NK-92 treated with Interleukin-12 subunit alpha and Interleukin-12 subunit beta, amount 100 ng/mL, for 24 hours (cell line): ENCODE measurements at places on chromosomes 5 and 9.

DNA sequence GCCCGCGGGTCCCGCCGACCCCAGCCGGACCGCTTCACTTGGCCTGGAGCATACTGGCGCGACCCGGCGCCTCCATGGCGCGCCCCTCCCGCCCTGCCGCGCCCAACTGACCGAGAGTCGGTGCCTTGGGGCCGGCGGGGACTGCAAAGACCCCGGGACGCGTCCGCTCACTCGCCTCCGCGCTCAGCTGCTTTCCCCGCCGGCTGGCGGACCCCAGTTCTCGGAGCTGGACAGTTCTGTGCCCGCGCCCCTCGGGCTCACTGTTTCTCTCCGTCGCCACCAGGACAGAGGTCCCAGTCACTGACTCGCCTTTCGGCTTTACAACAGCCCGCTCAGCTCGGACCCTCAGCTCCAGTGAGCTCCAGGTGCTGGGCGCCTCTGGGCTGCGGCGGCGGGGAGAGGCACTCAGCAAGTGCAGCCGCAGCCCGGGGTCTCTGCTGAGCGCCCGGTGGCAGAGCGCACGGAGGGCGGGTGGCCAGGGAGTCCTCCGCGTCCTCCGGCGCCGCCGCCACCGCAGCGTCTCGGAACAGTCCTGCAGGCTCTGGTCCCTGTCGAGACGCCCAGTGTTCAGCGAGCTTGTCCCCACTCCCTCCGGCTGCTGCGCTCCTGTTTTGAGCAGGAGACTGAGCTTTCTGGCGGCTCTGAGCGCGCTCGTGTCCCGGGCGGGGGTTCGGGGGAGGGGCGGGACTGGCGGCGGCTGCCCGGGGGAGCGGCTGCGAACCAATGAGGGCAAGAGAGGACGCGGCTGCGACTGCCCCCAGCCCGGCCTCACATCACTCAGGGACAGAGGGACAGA, at the start of gene SMIM32:
Gene SMIM32 (minus strand): TSS at position 637 of the 796 bp plus-strand sequence. CDS start 638 bp downstream, outside the sequence.
- no peak for DNase-seq

GRCh38 chr5:74460694-74461093, 179.8 kb downstream of the ENC1 start:
- DNase-seq, result no peak

DNA sequence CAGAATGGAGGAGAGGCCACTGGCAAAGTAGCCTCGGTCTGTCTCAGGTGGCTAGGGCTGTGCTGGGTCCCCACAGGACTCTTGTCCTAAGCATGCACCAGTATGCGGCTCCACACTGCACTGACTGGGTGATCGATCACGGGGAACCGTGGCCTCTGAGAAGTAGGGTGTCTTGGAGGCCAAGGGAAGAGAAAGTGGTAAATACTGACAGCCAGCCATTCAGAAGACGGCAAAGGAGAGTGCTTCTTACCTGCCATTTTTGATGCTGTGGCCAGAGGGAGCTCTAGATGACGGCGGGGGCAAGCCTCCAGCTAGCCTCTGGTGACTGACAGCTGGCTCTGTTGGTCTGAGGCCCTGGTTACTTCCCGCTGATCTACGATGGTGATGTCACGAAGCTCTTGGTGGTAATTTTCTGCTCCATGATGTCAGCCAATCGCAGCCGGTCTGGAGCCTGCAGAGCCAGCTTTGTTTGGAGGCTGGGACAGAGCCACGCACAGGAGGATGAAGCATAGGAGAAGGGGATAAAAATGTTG, 40.4 kb upstream of the GADD45G start:
- DNase-seq, result no peak

DNA sequence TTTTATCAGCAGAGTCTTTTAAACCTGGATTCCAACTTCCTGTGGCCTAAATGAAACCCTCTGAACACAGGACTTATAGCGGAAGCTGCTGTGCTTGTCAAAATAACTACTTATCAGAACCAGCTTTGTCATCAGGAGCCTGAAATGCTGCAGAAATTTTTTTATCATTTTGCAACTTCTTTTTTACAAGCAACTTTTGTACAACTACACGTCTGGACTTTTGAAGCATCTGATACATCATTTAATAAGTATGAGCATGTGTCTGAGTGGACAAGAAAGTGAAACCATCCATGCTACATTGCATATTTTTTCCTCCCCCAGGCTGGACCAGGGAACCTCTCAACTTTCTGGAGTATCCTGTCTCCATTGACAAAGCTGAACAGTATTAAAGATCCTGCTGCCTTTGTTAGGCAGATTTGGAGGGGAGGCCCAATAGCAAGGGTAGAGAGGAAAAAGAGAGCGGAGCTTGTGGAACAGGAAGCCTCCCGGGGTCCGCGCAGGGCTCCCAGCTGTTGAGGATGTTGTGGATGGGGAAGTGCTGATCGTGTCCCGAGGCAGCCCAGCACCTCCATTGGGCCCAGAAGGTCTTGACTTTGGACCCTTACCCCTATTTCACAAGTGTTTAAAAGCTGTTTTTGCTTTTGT, 196.6 kb downstream of the MSX2 start:
- DNase-seq, result no peak

DNA sequence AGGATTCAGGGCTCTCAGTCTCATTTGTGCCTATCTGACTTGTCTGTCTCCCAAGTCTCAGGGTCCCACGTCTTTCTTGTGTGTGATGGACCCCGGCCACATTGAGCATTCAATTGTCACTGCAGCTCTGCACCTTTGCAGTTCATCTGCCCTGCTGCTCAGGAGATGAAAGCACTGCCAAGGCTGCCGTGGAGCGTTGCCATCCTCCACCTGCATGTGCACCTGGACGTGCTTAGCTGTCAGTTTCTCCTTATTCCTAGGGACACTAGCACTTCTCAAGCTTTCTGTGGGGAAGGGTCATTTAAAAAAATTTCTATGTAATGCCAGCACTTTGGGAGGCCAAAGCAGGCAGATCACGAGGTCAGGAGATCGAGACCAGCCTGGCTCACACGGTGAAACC, 22.8 kb upstream of the GFPT2 start:
- DNase-seq, result no peak

GRCh38 chr5:197892-198489, 6.7 kb downstream of the LRRC14B start:
- DNase-seq, result no peak
